ENCODE measurements at places on chromosomes 2 and 18. TPM values are rescaled to one million over a fixed set of nuclear protein-coding genes. Genes with fewer than 3 reads are reported as not detected.

The HOXD13 gene
- total RNA-seq = not detected

The CIB4 gene
- not detected for total RNA-seq

The HOXD8 gene
- total RNA-seq = not detected

The NETO1 gene
- total RNA-seq = 1.7 TPM

The L3MBTL4 gene
- 0.18 TPM for total RNA-seq

The EVA1A gene
- not detected for total RNA-seq

The CDK15 gene
- not detected for total RNA-seq

Data from naive thymus-derived CD8-positive, alpha-beta T cell (primary cell).